SK-N-MC (cell line): ENCODE measurements at places on chromosomes 3 and 15.
A peak's percentile ranks its signal among the peaks of the same experiment; 100 is the strongest.

GRCh38 chr15:68972201-68973065 is 42.1 kb upstream of the NOX5 start:
- no peak for DNase-seq

DNA sequence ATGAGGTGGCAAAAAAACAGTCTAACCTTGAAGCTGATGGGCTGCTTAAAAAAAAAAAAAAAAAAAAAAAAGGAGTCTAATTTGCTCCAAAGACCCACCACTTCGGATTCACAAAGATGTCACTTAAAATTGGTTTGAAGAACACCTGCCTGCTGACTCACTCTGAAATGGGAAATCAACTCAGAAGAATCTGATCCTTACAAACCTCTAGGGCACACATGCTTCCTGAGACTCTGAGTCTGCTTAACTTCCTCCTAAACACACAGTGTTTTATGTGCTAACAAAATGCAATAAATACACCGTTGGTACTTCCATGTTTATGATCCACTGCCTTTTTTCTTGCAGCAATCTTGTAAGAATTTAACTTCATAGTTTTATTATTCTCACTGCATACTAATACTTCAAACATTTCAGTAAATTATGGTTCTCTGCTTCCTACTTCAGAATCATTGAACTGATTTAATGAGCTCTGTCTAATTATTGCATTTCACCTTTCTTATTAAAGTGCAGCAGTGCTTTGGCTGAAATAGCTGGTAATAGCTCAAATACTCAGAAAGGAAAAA is 73.0 kb upstream of the FRMD4B start:
- DNase-seq, result no peak

DNA sequence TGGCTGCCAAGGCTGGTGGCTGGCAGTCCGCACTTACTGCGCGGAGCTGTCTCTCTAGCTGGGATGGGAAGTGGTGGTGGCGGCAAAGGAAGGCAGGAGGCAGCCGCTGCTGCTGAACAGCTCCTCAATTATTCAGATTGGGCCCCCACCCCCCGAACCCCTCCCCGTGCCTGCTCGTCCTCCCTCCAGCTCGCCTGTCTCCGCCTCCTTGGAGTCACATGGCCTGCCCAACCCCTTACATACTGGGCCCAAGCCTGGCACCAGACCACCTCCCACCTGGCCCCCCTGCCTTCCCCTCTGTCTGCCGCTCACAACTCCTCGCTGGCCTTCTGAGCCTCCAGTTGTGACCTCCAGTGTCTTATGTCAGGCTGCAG is at the start of gene SLC7A14:
SLC7A14 (minus strand) TSS at position 139 of the 374 bp plus-strand sequence. CDS start 59,139 bp downstream, outside the sequence.
- DNase-seq, result no peak

- DNase-seq, result no peak
Observed at GRCh38 chr3:45593708-45594601, 596 bp upstream of the LIMD1 start.

DNA sequence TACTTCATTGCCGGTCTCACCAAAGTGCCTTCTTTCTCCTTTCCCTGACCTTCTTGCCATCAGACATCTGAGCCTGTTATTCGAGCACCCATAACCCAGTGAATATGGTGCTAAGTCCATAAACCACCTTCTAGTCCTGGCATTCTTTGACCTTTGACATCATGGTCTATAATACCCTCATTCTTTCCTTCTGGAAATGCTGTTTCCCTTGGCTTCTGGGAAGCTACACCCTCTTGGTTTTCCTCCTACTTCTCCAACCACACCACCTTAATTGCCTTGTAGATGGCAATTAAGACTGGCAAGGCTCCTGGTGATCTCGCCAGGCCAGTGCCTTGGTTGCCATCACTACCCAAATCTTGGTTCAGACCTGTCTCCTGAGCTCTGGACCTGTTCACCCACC is 56.1 kb upstream of the TRAK1 start:
- DNase-seq, result no peak

GRCh38 chr3:173762501-173762900 is 365.0 kb downstream of the NLGN1 start:
- DNase-seq, result no peak

GRCh38 chr3:176935194-176935888 is 261.9 kb downstream of the TBL1XR1 start:
- no peak for DNase-seq

DNA sequence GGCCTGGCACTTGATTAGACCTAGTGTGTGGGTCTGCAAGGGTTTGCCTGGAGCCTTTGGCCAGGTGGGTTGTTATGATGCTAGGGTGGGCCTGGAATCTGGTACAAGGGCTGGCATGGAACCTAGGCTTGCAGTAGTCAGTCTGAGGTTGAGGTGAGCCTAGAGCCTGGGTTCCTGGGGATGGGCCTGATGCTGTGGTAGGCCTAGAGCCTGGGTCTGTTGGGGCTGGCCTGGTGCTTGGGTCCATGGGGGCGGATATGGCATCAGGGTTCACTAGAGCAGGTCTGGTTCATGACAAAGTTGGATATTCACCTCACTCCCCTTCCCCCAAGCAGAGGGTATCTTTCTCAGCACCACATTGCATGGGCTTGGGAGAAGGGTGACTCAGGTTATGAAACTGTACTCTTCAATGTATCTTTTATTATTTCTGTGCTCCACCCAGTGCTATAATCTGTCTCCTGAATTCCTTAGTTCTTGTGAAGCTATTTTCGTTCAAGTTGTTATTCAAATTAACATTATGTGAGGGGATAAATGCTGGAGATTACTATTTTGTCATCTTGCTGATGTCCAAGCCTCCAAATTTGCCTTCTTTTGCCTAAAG is 274.4 kb downstream of the NFKBIZ start:
- no peak for DNase-seq

DNA sequence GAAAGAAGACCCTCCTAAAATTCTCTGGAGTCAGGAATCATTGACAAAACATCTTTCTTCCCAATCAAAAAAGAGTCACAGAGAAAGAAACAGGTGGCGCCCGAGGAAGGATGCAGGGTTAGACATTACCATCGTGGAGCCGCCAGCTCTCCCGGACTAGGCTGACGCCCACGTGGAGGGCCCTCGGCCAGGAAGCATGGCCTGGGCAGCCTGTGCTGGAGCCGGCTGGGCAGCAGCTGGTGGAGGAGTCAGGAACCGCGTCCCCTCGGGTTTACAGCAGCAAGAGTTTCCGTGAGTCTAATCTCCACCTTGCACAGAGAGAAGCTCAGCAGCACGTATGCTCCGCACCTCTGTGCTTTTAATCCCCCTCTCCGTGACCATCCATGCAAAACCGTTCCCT is 533.7 kb upstream of the ATP11B start:
- DNase-seq, result no peak

DNA sequence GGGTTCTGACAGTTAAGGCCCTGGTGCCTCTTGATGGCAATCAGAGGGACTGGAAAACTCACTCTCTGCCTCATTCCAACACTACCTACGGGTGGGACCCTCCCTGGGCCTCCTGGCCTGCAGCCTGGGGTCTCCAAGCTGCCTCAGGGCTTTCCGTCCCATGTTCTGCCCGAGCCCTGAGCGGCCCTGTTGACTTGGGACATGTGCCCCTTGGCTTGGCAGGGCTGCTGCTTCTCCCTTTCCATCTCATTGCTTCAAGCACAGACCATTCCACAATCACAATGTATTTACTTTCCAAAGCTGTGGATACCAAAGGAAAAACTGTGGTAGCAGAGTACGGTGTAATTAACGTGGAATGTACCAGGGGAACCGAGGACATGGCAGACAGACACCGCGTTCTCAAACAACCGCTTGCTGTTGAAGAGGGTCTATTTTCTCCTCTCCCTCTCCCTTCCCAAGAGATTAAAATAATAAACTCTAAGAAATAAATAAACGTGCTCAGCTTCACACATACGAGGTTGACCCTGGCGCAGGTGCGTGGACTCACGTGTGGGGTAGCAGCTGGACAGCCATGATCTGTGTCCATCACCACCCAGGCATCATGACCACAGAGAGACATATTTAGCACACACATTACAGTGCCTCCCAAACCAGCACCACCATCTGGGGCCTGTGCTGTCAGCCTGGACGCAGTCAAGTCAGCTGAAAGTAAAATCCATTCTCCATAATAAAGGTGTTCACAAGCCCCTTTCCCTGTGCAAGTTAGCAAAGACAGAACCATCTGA is 172.0 kb downstream of the XXYLT1 start:
- DNase-seq, result no peak

DNA sequence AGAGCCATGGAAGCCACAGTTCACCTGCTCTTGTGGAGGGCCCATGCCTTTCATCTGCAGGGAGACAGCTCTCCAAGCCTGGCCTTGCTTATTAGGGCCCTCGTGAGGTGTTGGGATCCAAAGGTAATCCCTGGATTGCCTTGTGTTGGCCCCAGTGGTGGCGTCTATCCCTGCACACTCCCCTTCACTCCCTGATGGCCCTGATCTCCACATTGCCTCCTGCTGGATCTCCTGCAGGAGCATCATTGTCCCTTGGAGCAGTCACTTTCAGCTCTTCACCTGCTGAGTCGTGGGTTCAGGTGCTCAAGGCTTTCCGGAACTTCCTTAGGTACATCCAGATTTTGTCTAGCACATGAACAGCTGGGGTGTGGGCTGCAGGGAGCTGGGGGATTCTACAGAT is 7.0 kb downstream of the PPCDC start:
- DNase-seq, result no peak

- DNase-seq, result no peak
Observed at GRCh38 chr3:81249540-81250029, 511.9 kb downstream of the GBE1 start.

GRCh38 chr15:31605467-31605931 is 278.9 kb downstream of the KLF13 start:
- no peak for DNase-seq

- DNase-seq, result no peak
Observed at GRCh38 chr15:82699726-82700125, 9.9 kb downstream of the AP3B2 start.

DNA sequence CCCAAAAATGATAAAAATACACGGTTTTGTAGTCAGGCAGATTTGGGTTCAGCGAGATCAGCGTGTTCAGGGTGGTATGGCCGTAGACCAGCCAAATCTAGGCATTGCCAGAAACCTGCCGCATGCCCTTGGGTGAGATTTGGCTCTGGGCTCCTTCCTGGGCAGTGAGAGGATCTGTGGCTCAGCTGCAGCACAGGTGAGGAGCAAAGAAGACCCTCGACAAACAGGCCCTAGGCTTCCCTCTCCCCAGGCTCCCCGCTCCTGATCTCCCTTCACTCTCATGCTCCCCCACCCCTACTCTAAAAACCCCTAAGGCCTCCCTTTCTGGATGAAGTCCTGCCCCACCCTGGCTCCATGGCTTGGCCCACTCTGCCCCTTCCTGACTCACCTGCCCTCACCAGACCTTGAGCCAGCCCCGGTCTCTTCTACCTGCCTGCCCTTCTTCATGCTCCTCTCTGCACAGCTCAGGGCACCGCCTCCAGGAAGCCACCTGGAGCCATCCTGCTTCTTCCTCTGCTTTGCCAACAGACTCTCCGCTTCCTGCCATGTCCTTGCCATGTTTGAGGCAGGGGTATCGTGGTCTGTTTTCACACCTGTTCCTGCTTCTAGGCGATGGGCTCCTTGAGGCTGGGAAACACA is 88.1 kb downstream of the CORO2B start:
- DNase-seq, result no peak

GRCh38 chr3:195522254-195523023 is 20.7 kb downstream of the PPP1R2 start:
- peak; percentile 52 for DNase-seq

- no peak for DNase-seq
Observed at GRCh38 chr3:122353893-122354401, 28.9 kb downstream of the CSTA start.

GRCh38 chr3:161014843-161015749 is 90.1 kb downstream of the B3GALNT1 start:
- no peak for DNase-seq

- peak; percentile 44 for DNase-seq
Observed at GRCh38 chr3:148955544-148956346, 35.6 kb upstream of the GYG1 start.

GRCh38 chr3:32706348-32707025 is 21.5 kb downstream of the CNOT10 start:
- DNase-seq, result no peak

DNA sequence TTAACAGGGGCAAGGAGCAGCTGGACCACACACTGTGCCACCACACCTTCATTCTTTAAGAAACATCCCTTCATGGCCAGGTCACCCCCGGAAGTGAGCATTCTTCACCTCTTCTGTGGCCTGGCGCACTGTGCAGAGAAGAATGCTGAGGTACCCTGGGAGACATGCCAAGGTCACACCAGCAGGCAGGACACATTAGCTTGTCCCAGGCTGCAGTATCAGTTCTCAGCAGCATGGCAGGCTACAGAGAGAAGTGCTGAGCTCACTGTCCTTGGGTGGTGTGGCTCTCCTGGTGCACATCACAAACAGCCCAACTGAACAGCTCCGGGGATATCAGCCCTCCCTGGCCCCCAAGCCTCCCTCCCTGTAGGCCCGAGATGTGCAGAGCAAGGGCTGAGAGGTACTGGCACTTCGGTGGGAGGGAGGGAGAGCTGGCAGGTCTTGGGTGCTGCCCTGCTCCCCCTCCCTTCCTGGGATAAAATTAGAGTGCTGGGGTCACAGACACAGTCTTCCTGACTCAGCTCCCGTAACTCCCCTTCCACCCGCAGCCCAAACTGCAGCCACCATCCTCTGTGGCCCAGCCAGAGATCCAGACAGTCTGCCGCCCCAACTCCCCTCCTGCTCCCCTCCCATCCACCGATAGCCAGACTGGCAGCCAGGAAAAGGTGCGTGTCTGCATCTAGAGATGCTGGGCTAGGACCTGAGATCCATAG is 13.4 kb downstream of the SEMA7A start:
- DNase-seq, result no peak

DNA sequence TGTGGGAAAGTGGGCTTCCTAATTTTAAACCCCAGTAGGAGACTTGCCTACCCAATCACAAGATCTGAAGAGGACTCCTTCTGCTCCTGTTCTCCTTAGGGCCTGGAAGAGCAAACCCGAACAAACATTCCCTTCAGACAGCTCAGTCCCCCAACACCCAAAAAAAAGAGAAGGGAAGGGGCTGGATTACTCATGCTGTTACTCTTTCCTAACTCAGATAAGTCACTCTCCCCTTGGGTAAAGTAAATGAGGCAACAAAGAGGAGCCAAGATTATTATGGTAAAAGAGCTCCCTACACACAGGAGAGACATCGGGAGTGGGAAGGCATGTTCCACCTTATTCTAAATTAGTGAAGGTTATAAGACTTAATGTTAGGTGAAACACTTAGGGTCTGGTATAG is 18.1 kb upstream of the LEKR1 start:
- DNase-seq, result no peak

DNA sequence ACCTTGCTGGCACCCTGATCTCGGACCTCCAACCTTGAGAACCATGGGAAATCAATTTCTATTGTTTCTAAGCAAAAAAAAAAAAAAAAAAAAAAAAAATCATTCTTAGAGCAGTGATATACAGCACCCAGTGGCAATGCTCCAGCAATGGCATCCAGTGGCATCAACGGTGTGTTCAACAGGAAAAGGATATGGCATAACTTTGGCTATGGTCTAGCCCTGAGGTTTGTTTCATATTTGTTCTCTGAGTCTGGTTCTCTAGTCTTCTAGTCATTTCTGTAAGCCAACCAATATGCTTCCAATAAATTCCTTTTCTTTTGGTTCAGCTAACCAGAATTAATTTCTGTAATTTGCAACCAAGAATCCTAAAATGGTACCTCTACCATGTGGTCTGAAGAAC is 19.2 kb downstream of the DENND4A start:
- no peak for DNase-seq
